ENCODE measurements at places on chromosomes 6 and 20.

- no peak for DNase-seq
These were observed 98.0 kb downstream of the DLL1 start for GRCh38 chr6:170192905-170193304.

DNA sequence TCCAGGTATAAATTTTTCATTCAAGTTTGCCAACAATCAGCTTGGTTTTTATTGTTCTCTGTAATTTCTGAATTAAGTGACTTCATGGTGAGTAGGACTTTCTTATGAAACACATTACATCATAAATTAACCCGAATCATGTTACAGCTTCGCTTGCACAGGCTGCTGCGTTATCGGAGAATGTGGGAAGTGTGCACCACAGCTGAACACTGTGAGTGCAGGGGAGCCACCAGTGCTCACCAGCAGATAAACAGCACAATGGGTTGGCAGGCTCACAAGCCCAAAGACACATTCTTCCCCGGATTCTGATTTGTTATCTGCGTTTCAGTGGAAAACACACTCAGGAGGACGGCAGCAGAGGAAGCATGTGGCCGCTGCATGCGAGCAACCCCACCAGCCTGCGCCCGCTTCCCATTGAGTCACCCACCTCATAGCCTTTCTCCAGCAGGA is 121.1 kb downstream of the GMDS start:
- no peak for DNase-seq

DNA sequence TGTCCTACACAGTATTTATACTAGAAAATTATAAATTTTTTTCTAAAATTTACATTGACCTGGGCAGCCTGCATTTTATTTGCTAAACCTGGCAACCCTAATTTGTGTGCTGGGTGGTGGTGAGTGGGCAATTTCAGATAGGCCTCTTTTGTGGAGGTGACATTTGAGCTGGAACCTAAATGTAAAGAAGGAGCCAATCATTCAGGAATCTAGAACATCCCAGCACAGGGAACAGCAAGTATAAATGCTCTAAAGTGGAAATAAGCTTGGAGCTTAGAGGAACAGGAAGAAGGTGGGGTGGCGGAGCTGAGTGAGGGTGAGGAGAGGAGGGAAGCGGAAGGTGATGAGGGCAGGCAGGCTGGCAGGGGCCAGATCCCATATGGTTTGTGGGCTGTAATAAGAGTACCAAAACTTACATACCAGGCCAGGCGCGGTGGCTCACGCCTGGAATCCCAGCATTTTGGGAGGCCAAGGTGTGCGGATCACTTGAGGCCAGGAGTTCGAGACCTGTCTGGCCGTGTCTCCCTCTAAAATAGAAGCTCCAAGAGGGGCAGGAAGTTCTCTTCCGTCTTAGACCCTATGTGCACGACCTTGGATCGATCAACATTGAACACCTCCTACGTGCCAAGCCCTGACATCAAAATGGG is 549 bp upstream of the CSE1L start:
- DNase-seq = no peak

DNA sequence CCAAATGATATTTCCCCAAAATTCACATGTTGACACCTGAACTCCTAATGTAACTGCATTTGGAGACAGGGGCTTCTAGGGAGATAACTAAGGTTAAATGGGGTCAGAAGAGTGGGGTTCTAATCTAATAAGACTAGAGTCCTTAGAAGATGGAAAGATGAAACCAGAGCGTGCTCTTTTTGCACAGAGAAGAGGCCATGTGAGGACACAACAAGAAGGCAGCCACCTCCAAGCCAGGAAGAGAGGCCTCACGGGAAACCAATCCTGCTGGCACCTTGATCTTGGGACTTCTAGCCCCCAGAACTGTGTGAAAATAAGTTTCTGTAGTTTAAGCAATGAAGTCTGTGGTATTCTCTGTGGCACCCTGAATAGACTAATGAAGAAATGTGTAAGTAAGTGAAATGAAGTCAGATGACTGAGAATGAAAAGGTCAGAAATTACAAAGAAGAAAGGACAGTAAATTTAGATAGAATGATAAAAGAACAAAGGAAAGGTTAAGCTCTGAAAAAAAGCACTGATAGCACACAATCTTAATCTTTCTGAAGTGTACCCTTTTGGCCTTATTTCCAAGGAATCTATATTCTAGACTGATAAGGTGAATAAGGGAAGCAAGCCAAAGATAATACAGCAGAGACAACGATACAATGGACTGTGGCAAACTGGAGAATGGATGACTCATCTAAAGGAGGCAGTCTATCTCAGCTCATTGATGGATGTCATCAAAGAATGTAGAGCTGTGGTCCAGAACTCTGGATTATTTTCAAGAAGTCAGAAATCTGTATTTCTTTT is 110.4 kb downstream of the MYB start:
- DNase-seq = no peak

- no peak for DNase-seq
These were observed 65.9 kb downstream of the PREP start for GRCh38 chr6:105336986-105337385.

DNA sequence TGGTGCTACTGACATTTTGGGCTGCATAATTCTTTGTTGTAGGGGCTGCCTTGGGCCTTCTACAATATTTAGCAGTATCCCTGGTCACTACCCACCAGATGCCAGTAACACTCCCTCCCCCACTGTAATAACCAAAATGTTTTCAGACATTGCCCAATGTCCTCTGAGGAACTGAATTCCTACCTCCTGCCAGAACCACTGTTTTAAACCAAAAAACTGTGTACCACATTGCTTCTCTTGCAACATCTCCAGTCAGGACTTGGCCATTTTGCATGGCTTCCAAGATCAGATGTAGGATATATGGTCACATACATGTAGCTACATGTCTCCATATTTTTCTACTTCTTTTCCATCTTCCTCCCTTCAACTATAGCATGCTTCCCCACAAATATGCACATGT is 97.4 kb upstream of the IFNGR1 start:
- no peak for DNase-seq

- no peak for DNase-seq
These were observed 42.0 kb downstream of the SPDEF start for GRCh38 chr6:34514112-34514511.

GRCh38 chr6:42017021-42017643 is 33.2 kb upstream of the TAF8 start:
- DNase-seq = no peak

DNA sequence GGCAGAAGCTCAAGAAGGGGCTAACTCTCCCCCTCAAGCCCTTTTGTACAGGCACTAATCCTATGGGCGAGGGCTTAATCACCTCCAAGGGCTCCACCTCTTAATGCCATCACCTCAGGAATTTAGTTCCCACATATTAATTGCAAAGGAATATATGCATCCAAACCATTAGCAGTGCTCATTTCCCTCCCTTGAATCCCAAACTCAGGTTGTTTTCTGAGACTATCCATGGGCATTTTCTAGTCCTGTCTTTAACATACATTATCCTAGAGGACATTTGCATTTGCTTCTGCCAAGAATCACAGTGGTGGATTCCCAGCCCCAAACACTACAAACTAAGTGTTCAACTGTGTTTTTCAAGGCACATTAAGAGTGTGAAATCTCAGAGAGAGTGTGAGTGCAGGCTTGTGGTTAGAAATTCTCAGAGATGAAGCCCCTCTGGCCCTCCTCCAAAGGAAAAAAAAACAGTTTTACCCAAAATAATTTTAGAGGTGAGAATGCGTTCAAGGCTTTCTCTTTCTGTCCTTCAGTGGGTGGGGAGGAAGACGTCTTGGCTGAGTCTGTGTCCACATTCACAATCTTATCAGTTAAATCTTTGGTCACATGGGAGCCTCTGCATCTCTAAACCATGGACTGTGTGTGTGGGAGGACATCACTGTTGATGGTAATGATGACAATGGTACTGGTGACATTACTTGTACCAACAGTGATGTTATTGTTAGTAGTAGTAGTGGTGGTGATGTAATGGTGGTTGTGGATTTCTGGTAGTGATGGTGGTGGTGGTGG is 59.3 kb downstream of the SYNDIG1 start:
- no peak for DNase-seq

DNA sequence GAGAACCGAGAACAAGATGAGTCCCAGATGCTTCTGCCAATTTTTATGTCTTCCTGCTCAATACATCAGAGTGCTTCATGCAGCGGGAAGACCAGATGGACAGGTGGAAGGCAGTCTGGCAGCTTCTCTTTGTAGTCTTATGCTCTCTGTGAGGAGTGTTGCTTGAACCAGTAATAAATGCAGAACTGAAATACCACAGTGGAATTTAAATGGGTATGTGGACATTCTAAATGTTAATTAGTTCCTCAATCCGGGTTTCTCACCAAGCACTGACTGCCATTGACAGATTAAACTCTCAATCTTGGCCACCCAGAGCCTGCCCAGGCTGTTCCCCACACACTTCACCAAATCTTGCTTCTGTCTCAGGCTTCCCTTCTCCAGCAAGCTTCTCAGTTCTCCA is 695.5 kb upstream of the CHD6 start:
- no peak for DNase-seq

DNA sequence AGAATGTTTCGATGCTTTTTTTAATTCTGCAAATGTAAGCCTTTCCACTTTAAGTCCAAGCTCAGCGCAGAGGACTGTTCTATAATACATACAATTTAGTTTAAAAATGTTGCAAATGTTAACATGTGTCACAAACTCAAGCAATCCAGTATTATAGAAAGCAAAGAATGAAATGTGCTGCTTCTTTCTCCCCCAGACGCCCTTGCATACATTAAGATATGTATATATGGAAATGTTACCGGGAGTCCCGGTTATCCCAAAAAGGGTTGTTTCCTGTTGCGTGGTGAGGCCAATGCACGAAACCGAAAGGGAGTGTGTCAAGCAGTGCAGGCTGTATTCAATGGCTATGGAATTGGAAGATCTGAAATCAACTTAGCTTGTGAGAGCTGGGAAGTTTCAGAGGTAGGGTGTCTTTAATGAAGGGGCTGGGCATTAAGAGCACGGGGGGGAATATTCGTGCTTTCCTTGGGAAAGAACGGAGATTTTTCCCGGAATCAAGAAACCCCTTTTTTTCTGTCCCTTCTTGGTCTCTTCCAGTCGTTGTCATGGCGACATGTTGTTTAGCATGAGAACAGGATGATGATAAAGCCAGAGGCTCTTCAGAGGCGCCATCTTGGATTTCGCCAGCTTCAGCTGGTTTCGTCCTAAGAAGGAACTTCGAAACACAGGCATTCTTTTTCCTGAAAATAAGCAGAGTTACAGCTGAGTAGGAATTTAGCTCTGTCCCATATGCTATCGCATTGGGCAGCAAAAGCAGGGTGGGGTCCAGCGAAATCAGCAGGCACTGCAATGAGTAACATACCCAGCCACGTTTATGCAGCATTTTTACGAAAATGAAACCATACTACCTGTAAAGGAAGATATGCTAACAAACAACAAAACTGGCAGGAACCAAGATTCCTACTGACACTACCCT is 10.1 kb upstream of the NQO2 start:
- DNase-seq = peak; percentile 96

DNA sequence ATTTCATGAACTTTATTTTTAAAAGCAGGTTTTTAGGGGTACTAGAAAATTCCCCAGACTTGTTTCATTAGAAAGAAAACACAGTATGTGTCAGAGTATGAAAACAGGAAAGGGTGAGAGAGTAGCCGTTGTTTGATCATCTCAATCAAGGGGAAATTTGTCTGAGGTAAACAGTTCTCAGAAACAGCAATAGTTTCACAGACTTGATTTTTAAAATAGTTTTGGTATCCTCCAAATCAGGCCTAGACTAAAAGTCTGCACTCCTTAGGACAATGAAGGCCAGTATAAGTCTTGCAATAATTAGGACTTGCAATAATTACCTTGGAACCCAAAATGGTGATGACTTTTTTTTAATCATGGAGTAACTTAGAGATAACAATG is 176.6 kb upstream of the TAB2 start:
- DNase-seq = no peak

- DNase-seq = no peak
These were observed 3.7 kb upstream of the SPDEF start for GRCh38 chr6:34559651-34560365.

GRCh38 chr6:157203312-157203744 is 120.0 kb downstream of the TMEM242 start:
- no peak for DNase-seq

DNA sequence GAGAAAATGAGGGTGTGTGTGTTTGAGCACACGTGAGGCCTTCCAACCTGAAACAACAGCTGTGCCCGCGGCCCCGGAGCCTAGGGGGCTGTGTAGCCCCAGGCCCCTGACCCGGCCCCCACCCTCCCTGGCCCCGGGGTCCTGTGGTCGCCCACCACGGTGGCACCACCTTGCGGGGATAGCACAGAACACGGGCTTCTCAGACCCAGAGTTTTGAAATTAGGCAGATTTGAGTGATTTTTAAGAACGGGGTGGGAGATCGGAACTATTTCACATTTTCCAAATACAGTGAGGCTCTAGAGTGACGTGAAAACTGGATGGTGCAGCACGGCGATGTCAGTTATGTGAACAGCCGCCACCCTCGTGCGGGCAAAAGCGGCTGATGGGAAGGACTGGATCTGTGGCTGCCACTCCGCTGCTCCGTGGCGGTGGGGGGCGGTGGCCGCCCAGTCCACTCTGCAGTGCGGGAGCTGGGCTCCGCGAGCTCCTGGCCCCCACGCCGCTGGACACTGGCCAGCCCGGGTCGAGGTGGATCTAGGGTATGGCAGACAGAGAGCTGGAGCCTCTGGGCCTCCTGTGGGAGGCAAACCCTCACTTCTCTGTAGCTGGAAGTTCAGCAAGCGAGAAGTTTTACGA is 17.3 kb upstream of the BHLHE23 start:
- DNase-seq = no peak

DNA sequence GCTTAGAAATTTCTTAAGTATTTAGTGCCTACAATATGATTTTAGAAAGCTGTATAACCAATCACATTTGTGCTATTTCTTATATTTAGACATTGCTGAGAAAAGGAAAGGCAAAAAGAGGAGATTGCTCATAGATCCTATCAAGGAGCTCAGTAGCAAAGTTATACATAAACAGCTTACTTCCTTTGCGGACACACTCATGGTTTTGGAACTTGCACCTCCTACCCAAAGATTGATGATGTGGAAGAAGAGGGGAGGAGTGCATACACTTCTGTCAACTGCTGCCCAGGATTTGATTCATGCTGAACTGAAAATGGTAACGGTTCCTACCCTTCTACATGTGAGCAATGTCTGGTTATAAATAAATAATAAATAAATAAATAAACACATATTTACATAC is 16.7 kb downstream of the RAD21L1 start:
- no peak for DNase-seq

DNA sequence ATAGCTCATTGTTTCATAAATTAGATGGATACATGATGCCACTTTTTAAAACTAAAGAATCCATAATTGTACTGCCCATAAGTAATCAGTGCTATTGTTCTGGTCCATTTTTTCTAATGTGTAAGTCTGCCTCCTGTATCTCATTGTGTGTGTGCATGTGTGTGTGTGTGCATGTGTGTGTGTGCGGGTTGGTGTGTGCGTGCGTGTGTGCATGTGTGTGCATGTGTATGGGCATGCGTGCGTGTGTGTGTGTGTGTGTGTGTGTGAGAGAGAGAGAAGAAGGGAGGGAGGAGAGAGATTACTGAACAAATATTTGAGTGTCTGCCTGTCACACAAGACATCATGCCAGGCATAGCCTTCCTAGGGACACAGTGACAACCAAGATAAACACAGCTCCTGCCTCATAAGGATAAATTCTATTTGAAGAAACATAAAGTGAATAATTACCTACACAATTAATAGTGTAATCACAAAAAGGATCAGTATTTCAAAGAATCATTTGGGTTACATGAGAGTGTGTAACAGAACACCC is 33.2 kb upstream of the RPS6KA2 start:
- DNase-seq = no peak

- no peak for DNase-seq
These were observed 105.2 kb downstream of the GMPR start for GRCh38 chr6:16343593-16343992.

GRCh38 chr6:86949771-86950170 is 12.4 kb downstream of the HTR1E start:
- no peak for DNase-seq

Data from neuronal stem cell (in vitro differentiated cells).